ENCODE measurements at places on chromosomes 7 and 10. TPM values are rescaled to one million over a fixed set of nuclear protein-coding genes. Genes with fewer than 3 reads are reported as not detected.

DNA sequence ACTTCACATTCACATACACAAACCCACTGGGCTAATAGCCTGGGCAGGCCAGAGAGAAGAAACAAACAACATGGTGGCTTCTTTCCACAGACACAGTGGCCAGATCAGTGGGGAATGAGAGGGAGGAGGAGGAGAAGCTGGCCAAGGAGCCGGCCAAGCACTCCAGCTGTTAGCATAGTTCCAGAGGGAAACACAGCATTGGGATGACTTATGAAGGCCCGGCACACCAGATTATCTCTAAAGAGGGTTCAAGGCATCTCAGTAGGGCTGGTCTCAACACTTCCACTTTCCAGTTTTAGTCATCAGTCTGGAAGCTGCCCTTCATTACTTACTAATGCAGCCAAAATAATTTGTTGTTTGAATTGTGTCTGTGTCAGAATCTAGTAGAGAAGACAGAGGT is 42.1 kb upstream of the GPR26 start:
- DNase-seq, result no peak

DNA sequence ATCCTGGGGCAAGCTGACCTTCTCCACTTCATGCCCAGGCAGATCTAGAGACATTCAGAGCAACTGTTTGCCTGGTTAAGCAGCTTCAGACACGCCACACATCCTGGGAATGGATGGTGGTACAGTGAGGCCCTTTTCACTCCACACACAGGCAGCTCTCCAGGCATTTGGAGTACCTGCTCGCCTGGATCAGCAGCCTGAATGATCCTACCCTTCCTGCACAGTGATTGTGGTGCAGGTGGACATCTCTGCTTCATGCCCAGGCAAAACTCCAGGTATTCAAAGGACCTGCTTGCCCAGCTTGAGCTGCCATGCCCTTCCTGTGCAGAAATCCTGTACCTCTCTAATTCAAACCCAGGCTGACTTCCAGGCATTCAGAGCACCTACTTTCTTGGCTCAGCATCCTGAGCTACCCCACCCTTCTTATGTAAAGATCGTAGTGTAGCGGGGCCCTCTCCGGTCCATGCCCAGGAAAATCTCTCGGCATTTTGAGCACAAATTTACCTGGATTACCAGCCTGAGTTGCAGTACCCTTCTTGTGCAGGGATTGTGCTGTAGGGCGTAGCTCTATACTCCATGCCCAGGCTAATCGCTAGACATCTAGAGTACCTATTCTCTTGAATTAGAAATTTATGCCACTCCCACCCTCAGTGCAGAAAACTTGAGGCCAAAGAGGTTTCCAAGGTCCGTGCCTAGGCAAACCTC is 972.8 kb downstream of the ANKRD7 start:
- DNase-seq, result no peak

GRCh38 chr7:121800916-121801675 is 71.9 kb upstream of the PTPRZ1 start:
- no peak for DNase-seq

GRCh38 chr7:32890010-32890792 is 1.4 kb downstream of the KBTBD2 start:
- no peak for DNase-seq

DNA sequence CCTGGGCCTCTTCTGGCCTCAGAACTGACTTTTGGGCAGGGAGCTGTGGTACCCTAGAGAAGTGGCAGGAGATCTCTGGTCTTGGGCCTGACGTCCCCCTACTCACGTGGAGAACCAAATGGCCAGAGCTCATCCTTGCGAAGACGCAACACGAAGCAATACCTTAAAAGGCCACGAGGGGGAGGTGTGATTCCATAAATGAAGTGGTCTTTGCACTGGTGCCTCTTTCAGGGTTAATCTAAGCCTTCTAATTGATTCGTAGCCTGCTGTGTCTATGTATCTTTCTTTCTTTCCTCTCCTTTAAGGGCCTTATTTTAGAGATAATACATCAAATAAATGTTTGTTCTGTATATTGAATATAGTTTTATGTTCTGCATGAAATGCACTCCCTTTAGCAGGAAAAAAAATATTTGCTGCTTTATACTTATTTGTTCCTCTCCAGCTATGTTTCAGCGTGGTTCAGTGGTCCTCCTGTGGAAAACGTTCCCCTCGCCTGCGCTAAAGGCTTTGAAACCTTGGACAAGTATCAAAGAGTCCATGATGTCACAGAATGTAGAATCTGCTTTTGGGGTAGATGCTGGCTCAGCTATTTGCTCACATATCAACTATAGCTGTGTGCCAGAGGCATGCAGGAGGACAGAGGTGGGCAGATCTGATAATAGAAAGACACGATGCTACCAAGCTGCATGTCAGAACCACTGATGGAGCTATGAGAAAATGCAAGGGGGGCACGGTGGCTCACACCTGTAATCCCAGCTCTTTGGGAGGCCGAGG is 41.0 kb downstream of the STRA8 start:
- no peak for DNase-seq

The CTAGE6 gene
- not detected for polyA plus RNA-seq

The CCDC146 gene
- 3.5 TPM for polyA plus RNA-seq

The OPALIN gene
- not detected for polyA plus RNA-seq

- DNase-seq, result no peak
Measured at GRCh38 chr7:1552200-1552599, 3.8 kb downstream of the TMEM184A start.

The CYP2W1 gene
- polyA plus RNA-seq, result not detected

DNA sequence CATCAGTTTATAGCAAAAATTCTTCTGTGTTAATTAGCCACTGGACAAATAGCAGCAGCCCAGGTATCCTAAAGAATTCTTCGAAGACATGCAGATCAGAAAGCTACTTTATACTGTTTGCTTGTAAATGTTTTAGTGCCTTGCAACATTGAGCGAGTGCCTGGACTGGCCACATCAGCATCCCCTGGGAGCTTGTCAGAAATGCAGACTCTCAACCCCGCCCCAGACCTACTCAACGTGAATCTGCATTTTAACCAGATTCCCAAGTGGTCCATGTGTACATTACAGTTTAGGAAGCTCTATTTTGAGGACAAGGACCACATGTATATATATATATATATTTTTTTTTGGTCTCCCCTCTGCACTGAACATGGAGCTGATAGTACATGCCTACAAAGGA is 18.5 kb upstream of the PLEKHS1 start:
- no peak for DNase-seq

GRCh38 chr10:663831-664251 is 25.6 kb downstream of the DIP2C start:
- no peak for DNase-seq

- DNase-seq, result no peak
Measured at GRCh38 chr10:110436554-110437350, 61.0 kb upstream of the DUSP5 start.

Data from heart left ventricle (tissue), 16 donors.